ENCODE measurements at places on chromosomes 6 and 20.

- no peak for DNase-seq
Measured at GRCh38 chr6:159212028-159212427, 42.8 kb downstream of the FNDC1 start.

DNA sequence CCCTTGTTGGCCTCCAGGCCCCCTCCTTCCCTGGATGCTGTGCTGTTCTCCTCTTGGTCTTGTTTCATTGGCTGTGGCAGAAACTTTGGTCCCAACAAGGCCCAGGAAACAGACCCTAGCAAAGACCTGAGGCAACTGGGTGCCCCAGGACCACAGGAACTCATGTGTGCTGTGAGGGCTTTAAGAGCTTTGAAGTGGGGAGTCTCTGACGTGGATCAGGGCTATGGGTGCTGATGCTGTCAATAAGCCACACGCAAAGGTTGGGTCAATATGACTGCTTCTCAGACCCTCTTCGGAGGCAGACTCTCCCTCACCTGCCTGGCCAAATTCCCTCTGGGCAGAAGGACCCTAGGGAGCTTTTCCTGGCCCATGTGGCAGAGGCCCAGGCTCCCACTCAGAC lies 91.5 kb upstream of the MLN start:
- DNase-seq: no peak

GRCh38 chr6:20167601-20168000 lies 44.7 kb downstream of the MBOAT1 start:
- no peak for DNase-seq

- no peak for DNase-seq
Measured at GRCh38 chr6:163192591-163192990, 221.9 kb upstream of the QKI start.

GRCh38 chr20:46427384-46427783 lies 21.0 kb upstream of the ELMO2 start:
- DNase-seq: no peak

DNA sequence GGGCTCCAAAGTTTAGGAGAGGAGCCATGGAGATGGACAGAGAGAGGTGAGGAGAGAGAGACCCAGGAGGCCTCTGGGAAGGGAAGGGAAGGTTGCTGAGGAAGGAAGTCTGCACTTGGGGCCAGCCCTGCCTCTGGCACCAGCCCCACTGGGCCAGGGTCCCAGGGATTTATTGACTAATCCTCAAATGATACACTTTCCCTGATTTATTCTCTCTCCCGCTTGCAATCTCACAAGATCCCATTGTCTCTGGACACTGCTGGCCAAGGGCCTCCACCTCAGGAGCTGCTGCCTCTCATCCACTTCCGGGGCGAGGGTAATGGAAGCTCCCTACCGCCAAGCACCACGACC lies 43.6 kb upstream of the FOXP4 start:
- DNase-seq: no peak

DNA sequence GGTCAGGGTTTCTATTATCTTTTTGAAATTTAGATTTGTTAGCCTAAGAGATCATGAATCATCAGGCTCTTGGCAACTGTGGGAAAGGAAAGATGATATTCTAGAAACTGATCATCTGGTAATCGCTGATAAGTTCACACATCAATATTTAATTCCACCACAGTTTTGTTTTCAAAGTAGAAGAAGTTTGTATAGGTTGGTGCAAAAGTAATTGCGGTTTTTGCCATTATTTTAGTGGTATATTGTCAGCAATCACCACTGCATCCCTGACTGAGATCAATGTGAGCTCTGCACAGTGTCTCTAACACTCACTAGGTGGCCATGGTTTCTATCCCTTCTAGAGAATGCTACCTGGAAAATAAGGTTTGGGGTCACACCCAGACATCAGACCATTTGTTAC lies 17.0 kb upstream of the PXDC1 start:
- DNase-seq: no peak

- DNase-seq: no peak
Measured at GRCh38 chr6:4907602-4908001, 96.2 kb downstream of the RPP40 start.

DNA sequence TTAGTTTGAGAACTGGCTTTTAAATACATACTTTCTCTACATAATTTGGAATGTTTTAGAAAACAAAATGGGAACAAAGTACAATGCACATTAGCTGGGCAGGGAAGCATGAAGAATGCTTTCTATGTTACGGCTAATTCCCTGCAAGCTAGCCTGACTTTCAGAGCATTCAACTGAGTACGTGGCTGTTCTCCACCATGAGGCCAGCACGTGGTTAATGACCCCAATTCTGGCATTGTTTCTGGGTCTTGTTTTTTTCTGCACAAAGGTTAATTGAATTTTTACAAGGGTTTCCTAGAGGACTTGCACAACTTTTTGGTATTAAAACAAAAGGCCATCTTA lies 208.6 kb upstream of the AGPAT4 start:
- DNase-seq: no peak

GRCh38 chr6:108836061-108836460 lies 12.2 kb upstream of the ARMC2 start:
- no peak for DNase-seq

DNA sequence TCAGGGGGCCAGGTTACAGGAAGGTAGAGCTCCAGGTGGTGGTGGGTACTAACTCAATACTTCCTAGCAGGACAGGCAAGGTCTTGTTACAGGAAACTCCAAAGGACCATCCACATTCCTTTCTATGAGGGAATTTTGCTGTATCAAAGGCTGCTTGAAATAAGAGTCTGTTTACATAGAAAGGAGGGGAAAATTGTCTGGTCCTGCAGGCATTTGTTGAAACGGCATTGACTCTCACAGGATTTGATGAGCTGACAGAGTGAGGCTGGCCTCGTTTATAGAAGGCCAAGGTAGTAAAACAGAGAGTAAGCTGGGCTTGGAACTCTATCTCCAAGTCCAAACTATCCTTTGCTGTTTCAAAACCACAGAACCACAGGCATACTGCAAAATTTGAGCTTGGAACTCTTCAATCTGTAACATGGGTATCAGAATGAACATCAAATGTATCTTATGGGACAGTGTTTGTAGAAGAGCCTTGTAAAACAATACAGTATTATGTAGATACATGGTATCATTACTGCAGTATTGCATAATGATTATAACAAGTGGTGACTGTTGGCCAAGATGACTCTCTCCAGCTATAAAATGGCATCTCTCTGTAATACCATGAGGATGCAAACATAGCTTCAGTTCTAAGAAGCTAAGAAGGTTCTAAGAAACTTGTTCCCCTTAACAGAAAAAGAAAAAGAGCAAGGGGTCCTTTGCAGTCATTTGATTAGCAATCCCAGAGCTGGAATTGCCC lies 61.5 kb downstream of the TRAM2 start:
- DNase-seq: no peak
